Activated T-cell treated with anti-CD3 and anti-CD28 coated beads, Interleukin-2, amount 50 U/mL, for 24 hours (primary cell): ENCODE measurements at places on chromosomes 4 and X.
A peak's percentile ranks its signal among the peaks of the same experiment; 100 is the strongest.

DNA sequence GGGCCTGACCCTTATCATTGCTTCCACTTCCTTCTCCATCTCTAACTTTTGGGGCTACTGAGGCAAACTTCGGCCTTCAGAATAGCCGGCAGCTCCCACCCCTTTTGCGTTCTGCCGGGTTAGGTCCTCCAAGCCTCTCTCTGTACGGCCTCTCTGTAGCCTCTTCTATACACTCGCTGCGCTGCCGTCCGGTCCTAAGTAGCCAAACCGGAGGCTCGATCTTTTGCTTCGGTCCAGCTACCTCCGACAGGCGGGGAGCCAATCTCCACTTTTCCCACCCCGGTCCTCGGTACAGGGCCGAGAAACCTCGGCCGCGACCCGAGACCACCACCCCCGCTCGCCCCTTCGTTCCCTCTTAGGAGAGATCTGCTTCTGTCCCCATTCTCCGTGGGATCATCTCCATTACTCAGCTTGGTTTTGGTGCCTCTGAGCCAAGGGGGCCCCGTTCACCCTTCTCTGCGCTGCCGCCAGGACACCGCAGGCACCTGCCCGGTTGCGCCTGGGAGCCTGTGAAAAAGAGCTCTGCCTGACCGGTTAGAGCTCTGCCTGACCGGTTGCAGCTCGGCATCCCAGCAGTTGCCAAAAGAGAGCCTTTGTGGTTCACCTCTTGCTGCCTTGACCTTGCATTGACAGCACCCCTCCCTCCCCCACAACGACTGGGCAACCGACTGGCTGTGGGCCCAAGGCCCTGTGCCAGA, 1.0 kb upstream of the HTR2C start:
- H3K27ac ChIP-seq = no peak overlapping the region
- DNase-seq = no peak
- H3K36me3 ChIP-seq = no peaks in the 10 kb centered on the region
- peaks cover 2% of the 10 kb centered on the region for H3K4me1 ChIP-seq
- H3K4me3 ChIP-seq = no peak overlapping the region

GRCh38 chrX:119654112-119654531, 38.8 kb downstream of the SEPTIN6 start:
- peaks cover 86% of the 10 kb centered on the region for H3K36me3 ChIP-seq
- peak overlapping the region; percentile 92 for H3K27ac ChIP-seq
- H3K4me1 ChIP-seq = peaks cover 51% of the 10 kb centered on the region
- no peak overlapping the region for H3K4me3 ChIP-seq

DNA sequence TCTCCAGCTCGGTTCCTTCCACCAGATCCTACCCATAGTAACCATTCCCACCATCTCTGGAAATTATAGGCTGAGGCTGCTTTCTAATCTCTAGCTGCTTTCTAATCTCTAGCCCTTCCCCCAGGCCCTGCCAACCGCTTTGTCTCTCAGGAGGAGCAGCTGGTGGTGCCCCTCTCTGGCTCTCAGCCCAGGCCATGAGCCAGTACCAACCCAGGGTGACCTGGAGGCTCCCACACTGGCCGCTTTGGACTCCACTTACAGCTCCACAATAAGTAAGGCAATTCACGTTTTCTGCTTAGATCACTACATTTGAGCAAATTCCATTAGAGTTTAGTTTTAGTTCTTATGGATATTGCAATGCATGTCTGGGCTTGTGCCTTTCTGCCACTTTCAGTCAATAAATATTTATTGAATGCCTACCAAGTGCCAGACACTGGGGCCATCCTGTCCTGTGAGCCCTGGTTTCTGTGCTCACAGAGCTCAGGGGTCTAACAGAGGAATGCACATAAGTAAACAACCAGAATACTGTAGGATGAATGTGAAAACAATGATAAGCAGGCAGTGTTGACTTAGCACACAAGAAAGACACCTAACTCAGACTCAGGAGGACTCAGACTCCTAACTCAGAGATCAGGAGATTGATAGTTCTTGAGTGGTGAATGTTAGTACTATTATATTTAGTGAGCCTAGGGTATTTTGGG, 38.9 kb downstream of the SMC1A start:
- H3K4me3 ChIP-seq = no peak overlapping the region
- H3K36me3 ChIP-seq = peaks cover 93% of the 10 kb centered on the region
- no peaks in the 10 kb centered on the region for H3K4me1 ChIP-seq
- no peak for DNase-seq

GRCh38 chrX:73647212-73647611, 84.2 kb downstream of the CHIC1 start:
- H3K4me3 ChIP-seq = no peak overlapping the region
- peaks cover 24% of the 10 kb centered on the region for H3K27me3 ChIP-seq
- H3K4me1 ChIP-seq = no peaks in the 10 kb centered on the region
- no peak for DNase-seq

DNA sequence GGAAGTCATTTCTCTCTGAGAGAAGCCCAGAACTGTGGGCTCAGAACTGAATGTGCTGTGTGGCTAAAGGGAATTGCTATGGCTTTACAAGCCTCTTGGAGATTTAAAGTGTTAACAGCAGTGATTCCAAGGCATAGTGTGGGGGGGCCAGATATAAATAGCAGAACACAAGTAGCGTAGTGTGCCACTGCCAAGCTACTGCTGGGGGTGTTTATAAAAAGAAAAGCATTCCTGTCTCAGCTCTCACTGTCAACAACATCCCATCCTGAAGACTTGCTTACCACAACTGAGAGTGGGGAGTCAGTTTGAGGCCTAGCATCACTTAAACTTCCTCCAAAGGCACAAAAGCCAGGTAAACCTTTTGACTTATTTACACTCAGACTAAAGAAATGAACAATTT, at the start of gene ART3:
Gene ART3 (plus strand): TSS at position 242 of the 400 bp plus-strand sequence. CDS start 1,181 bp downstream, outside the sequence.
- no peak within 1 kb of the TSS for H3K4me3 ChIP-seq
- H3K27ac ChIP-seq = no peak within 1 kb of the TSS
- H3K4me1 ChIP-seq = peaks cover 1% of the 10 kb centered on the region
- DNase-seq = no peak
- no peaks in the 10 kb centered on the region for H3K36me3 ChIP-seq

GRCh38 chr4:16090096-16090705, 6.4 kb upstream of the PROM1 start:
- H3K27ac ChIP-seq = no peak overlapping the region
- no peaks in the 10 kb centered on the region for H3K4me1 ChIP-seq

- peaks cover 19% of the 10 kb centered on the region for H3K4me1 ChIP-seq
- H3K27ac ChIP-seq = no peak overlapping the region
- H3K27me3 ChIP-seq = no peaks in the 10 kb centered on the region
Observed at GRCh38 chr4:1614854-1615595, 69.1 kb downstream of the FAM53A start.

- no peaks in the 10 kb centered on the region for H3K36me3 ChIP-seq
- H3K27ac ChIP-seq = no peak overlapping the region
- peaks cover under 1% of the 10 kb centered on the region for H3K27me3 ChIP-seq
- H3K4me3 ChIP-seq = no peak overlapping the region
Observed at GRCh38 chr4:84954982-84955567, 11.4 kb downstream of the WDFY3 start.

- no peaks in the 10 kb centered on the region for H3K36me3 ChIP-seq
- H3K4me3 ChIP-seq = no peak overlapping the region
Observed at GRCh38 chr4:1093391-1094335, 19.7 kb downstream of the RNF212 start.

- H3K27ac ChIP-seq = no peak overlapping the region
- no peaks in the 10 kb centered on the region for H3K36me3 ChIP-seq
- H3K4me1 ChIP-seq = no peaks in the 10 kb centered on the region
- DNase-seq = no peak
Observed at GRCh38 chr4:6549890-6550620, 24.9 kb upstream of the MAN2B2 start.

DNA sequence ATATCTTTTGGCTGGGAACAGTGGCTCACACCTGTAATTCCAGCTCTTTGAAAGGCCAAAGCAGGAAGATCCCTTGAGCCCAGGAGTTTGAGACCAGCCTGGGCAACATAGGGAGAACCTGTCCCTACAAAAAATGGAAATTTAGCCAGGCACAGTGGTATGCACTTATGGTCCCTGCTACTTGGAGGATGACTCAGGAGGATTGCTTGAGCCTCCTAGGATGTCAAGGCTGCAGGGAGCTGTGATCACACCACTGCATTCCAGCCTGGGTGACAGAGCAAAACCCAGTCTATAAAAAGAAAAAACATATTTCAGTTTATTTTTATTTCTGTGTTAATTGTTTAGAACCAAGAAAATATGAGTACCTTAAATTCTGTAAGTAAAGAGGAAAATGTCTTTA, 123.7 kb downstream of the CBR4 start:
- no peak for DNase-seq
- H3K4me3 ChIP-seq = no peak overlapping the region
- peaks cover 12% of the 10 kb centered on the region for H3K27me3 ChIP-seq
- no peaks in the 10 kb centered on the region for H3K4me1 ChIP-seq
- H3K27ac ChIP-seq = no peak overlapping the region

DNA sequence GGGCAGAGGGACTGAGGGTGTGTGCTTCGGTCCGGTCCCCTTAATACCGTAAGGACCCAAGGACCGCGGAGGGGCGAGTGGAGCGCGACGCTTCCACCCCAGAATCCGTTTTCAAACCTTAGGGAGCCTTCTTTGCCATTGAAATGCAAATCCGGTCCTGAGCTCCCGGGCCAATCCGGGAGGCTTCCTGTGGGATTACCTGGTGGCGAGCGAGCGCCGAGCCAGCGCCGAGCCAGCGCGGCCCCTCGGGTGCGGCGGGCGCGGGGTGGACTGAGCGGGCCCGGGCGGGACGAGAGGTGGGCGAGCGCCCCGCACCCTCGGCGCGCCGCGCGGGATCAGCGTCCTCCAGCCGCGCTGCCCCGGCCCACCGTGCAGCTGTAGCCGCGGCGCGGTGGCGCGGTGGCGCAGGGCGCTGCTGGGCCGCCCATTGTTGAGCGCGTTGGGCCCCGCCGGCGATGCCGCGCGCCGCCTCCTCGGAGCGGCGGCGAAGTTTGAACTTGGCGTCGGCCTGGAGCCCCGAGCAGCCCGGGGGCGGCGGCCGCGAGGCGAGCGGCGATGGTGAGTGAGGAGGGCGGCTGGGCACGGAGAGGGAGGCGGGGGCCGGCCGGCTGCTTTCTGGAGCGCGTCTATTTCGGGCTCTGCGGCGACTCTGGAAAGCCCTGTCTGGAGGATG, 208.7 kb downstream of the SOWAHB start:
- no peak overlapping the region for H3K27ac ChIP-seq
- H3K27me3 ChIP-seq = peaks cover 78% of the 10 kb centered on the region
- H3K36me3 ChIP-seq = no peaks in the 10 kb centered on the region
- H3K4me1 ChIP-seq = peaks cover 18% of the 10 kb centered on the region

- peak; percentile 5 for DNase-seq
- H3K4me3 ChIP-seq = no peak overlapping the region
- no peaks in the 10 kb centered on the region for H3K27me3 ChIP-seq
- no peak overlapping the region for H3K27ac ChIP-seq
- peaks cover 10% of the 10 kb centered on the region for H3K36me3 ChIP-seq
Observed at GRCh38 chr4:3320361-3321023, 27.7 kb downstream of the RGS12 start.

- no peak overlapping the region for H3K4me3 ChIP-seq
- peaks cover 29% of the 10 kb centered on the region for H3K27me3 ChIP-seq
- H3K4me1 ChIP-seq = no peaks in the 10 kb centered on the region
Observed at GRCh38 chrX:16061296-16061695, 62.1 kb upstream of the GRPR start.

GRCh38 chrX:28946846-28947245, 359.6 kb downstream of the IL1RAPL1 start:
- H3K27me3 ChIP-seq = peaks cover 5% of the 10 kb centered on the region
- no peaks in the 10 kb centered on the region for H3K36me3 ChIP-seq
- H3K4me1 ChIP-seq = no peaks in the 10 kb centered on the region
- no peak overlapping the region for H3K4me3 ChIP-seq
- DNase-seq = no peak

- peaks cover 1% of the 10 kb centered on the region for H3K36me3 ChIP-seq
- H3K4me1 ChIP-seq = peaks cover 2% of the 10 kb centered on the region
- no peak overlapping the region for H3K27ac ChIP-seq
- DNase-seq = no peak
- no peak overlapping the region for H3K4me3 ChIP-seq
Observed at GRCh38 chr4:110156442-110156841, 42.0 kb downstream of the ELOVL6 start.
